Right hindlimb (tissue), 1 donor: ENCODE measurements at places on chromosomes 3 and 15.

DNA sequence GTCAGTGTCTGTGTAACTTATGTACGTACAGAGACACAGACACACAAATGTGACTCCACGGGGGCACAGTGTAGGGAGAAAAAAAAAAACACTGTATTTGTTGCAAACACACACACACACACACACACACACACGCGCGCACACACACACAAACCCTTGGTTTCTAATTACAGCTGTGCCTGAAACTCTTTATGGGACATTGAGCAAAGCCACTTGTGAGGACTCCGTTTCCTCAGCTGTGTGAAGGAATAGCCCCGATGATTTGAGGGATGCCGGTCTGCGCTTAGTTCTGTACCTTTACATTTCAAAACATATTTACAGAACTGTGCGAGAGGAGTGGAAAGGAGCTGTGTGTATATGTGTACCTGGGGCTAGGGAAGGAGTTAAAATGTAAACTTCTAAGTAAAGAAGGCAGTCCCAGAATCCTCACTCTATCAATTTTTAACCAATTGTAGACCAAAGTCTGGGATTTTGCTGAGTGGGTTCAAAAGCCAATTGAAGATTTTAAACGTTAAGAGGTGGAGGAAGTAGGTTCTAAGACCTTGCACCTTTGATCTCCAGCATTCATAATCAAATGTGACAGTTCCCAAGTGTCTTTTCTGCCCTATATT is 5.3 kb upstream of the BCL6 start:
- DNase-seq, result peak; percentile 58

GRCh38 chr15:56815247-56815646 is 81.9 kb upstream of the ZNF280D start:
- DNase-seq, result no peak

- DNase-seq, result no peak
Measured at GRCh38 chr15:29889542-29890329, 67.5 kb upstream of the TJP1 start.

DNA sequence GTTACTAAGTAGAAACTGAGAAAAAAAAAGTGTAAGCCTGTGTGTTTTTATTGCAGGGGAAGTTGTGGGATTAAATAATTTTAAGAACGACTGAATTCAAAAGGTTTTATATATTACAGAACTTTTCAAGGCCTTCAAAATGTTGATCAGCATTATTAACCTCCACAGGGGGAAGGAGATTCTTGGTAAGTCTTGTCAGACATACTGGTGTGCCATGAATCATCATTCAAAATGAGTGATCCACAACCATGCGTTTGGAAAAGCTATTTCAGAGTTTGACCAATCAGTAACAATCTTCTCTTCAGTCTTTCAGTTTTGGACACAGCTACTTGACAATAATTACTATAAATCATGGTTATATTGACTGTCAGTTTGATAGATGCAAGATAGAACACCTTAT is 70.2 kb downstream of the ADAMTS9 start:
- DNase-seq, result no peak

- no peak for DNase-seq
Measured at GRCh38 chr3:10329495-10330015, 8.6 kb upstream of the SEC13 start.

GRCh38 chr15:60340207-60340921 is 57.4 kb downstream of the ANXA2 start:
- DNase-seq, result no peak

DNA sequence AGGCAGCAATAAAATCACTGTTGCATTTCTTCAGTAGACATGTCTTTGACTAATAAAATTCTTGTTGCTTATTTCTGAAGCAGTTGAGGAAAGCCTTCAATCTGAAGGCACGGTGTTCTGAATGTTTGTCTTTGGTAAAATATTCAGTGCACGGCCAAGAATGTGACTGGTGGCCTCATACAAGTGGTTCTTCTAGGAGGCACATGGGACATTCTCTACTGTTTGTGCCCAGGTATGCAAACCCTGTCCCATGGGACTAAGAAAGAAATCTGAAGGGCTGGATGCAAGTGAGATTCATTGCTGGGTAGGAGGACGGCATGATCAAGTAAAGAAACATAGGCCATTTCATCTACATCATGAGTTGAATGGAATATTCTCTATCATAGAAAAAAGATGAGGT is 250.6 kb upstream of the NR2F2 start:
- no peak for DNase-seq

- DNase-seq, result no peak
Measured at GRCh38 chr3:70342149-70342548, 29.7 kb upstream of the MDFIC2 start.

DNA sequence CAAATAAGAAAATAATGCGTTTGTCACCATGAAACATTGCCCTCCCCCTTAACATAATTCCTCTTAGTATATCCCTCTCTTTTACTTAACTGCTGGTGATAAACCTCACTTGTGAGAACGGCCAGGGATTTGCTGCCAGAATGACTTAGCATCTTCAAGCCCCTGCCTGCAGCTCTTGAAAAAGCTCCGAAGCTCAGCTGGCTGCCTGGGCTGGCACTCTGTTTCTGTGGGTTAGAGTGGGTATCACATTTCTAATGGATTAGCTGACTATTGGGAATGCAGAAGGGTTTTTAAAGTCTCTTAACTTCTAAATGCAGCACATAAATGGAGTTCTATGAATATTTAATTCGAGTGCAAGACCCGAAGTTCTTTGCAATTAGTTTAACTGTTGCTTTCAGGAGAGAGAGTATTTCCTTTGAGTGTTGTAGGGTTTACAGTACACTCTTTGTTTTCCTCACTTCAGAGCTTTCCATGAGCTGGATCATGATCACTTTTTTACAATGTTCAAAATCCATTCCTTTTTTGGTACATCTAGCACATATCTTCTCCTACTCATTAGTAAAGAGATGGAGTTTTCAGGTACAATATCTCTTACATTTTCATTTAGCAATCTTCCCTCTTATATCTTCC is 124.7 kb upstream of the RBMS3 start:
- DNase-seq, result peak; percentile 49

GRCh38 chr3:98827221-98827920 is 64.2 kb downstream of the ST3GAL6 start:
- peak; percentile 35 for DNase-seq

DNA sequence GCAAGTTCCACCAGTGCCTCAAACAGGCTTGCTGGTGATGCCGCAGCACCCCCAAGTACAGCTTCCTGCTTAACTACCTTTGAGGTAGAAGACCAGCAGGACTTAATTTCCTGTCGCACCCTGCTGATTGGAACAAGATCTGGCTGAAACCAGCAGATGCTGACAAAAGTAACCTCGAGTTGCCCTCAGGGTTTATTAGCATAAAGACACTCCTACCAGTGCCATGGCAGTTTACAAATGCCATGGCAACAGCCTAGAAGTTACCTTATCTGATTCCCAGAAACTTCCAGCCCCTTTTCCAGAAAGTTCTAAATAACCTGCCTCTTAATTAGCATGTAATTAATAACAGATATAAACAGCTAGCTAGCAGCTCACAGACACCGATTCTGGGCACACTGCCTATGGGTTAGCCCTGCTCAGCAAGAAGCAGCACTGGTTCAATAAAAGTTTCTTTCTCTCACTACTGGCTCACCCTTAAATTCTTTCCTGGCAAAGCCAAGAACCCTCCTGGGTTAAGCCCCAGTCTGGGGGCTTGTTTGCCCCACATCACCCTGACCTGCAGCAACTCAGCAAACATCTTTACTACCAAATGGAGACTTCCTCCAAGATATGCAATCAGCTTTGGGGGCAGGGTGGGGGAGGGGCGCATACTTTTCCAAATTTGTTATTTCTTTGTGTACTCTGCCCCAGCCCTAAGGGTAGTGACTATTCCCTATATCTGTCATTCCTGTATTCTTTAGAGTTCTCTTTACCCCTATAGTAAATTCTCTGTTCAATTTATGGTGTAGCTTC is 54.2 kb downstream of the MAP4 start:
- DNase-seq, result no peak

DNA sequence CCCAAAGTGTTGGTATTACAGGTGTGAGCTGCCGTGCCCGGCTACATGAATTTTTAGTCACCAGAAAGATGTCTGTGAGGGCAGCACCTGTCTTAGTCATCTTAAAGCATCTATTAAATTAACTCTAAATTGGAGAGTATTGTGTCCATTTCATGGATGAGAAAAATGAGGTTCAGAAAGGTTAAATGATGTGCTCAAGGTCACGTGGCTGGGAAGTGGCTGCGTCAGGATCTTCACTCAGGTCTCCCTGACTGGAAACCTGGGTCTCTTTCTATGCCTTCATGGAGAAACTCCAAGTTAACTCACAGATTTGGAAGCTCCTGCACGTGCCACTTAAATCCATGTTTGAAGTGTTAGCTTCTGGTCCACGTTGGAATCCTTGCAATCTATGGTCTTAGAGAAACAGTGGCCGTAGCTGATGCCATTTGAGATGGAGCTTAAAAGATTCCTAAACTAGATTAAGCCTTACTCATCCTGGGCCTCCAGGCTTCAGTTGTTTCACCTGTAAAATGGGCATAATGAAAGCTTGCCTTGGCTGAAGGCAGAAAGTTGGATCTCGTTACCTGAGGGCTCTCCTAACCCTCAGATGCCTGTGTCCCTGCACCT is 5.2 kb upstream of the TMEM40 start:
- DNase-seq, result no peak

- DNase-seq, result peak; percentile 30
Measured at GRCh38 chr15:61112231-61112630, 116.9 kb downstream of the RORA start.

- DNase-seq, result no peak
Measured at GRCh38 chr3:189236352-189236751, 64.6 kb downstream of the TPRG1 start.

DNA sequence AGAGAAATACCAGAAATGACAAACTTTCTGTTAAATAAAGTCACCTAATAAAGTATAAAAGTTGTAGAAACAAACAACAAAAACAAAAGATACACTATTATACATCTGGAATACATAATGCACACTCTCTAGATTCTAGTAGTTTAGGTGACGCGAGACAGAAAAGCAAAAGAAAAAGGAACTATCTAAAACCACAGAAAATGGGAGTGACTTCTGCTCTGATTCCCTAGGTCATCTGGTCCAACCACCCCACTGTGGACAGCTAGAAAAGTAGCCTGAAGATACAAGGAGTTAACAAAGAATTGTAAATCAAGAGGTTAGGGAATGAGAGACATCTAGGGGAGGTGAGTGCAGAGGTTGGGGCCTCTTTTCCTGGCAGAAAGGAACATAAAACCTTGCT is 39.1 kb downstream of the DHX36 start:
- DNase-seq, result no peak

DNA sequence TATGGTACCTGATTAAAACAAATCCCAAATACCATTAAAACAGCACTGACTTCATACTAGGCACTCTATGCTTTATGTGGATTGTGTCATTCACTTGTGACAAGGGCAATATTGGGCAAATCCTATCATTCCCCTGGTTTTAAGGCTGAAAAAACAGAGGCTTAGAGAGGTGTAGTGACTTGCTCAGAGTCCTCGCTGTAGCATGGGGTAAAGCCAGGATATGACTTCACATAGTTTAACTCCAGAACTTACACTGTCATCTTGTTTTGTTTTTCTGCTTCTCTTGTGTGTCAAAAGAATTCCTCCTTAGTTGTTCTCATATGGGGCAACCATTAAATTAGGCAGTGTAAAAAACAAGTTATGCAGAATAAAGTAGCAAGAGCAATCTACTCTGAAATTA is 40.3 kb upstream of the ICE2 start:
- DNase-seq, result no peak

GRCh38 chr3:53473422-53473821 is 21.0 kb upstream of the CACNA1D start:
- no peak for DNase-seq
